Stromal cell of bone marrow (primary cell): ENCODE measurements at places on chromosomes 7 and 10.

DNA sequence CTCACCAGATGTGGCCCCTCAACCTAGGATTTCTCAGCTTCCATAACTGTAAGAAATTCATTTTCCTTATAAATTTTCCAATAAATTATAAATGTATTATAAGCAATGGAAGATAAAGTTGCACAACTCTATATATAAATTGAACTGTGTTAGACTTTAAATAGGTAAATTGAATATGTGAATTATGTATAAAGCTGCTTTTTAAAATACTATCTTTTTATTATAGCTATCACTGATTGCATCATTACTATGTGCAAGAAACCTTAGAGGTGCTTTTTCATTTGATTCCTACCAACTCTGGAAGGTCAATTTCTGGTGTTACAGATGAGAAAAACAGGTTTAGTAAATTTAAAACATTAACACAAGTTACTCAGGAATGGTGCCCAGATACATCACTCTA, 8.4 kb downstream of the MTERF1 start:
- DNase-seq, result no peak

- DNase-seq, result no peak
Measured at GRCh38 chr10:124892031-124892430, 49.9 kb upstream of the ZRANB1 start.

DNA sequence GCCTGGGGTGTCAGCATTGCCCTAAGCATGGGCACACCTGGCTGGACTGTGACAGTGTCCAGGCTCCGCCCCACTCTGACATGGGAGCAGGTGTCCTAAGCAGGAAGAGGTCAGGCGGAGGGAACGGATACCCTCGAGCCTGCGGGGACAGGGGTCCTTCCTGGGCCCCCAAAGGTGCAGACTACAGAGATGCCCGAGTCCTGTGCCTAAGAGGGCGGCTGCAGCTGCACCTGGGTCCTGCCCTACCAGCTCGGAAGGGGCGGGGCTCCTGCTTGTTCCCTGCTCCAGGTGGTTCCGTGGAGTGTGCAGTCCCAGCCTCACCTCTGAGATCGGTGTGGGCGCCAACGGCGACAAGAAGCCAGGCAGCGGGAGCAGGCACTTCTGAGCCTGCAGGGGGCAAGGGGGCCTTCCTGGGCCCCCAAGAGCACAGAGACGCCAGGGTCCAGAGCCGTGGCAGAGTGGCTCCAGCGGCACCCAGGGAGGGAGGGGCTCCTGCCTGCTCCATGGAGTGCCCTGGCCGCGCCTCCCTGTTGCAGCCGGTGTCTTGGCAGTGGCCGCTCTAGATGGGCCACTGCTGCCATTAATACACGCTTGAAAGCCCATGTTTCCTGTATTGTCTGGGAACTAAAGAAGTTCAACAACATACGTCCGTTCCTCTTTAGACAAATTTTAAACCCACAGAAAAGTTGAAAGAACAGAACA, 64.5 kb upstream of the CACNA2D1 start:
- DNase-seq, result no peak

- no peak for DNase-seq
Measured at GRCh38 chr7:2049782-2050510, 182.8 kb downstream of the MAD1L1 start.

GRCh38 chr7:37718585-37718984, 35.0 kb downstream of the GPR141 start:
- no peak for DNase-seq
